ENCODE measurements at places on chromosomes 5 and 9.

DNA sequence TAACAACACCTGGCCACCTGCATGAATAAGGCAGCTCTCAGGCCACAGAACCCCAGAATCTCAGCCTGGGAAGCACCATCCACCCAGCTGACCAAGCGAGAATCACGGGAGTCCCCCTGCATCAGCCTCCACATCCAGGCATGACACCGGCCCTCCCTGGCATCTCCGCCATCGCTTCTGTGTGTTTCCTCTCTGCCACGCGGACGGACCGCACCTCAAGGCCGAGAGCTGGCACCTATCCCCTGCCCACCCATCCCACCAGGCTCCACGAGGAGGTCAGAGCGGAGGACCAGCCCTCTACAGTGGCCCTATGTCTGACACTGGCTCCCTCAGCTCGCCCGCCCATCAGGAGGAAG lies 134.7 kb downstream of the COL23A1 start:
- DNase-seq, result no peak

- DNase-seq, result no peak
Observed at GRCh38 chr9:108691614-108692013, 164.2 kb downstream of the ACTL7B start.

DNA sequence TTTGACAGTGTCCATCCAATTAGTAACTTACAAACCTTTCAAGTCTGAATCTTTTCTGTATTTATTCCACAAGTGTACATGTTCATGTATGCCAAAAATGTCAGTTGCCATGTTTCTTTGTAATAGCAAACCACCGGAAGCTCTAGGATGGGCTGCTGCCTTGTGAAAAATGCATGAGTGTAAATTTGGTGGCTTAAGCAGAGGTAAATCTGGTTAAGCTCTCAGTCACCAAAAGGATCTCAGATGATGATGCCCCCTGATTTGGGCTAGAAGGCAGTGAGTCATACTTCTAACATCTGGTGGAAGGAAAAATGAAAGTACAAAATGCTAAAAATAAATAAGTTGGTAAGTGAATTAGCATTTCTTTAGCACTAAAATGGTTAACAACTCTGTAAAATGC lies 567.5 kb downstream of the ELAVL2 start:
- no peak for DNase-seq

DNA sequence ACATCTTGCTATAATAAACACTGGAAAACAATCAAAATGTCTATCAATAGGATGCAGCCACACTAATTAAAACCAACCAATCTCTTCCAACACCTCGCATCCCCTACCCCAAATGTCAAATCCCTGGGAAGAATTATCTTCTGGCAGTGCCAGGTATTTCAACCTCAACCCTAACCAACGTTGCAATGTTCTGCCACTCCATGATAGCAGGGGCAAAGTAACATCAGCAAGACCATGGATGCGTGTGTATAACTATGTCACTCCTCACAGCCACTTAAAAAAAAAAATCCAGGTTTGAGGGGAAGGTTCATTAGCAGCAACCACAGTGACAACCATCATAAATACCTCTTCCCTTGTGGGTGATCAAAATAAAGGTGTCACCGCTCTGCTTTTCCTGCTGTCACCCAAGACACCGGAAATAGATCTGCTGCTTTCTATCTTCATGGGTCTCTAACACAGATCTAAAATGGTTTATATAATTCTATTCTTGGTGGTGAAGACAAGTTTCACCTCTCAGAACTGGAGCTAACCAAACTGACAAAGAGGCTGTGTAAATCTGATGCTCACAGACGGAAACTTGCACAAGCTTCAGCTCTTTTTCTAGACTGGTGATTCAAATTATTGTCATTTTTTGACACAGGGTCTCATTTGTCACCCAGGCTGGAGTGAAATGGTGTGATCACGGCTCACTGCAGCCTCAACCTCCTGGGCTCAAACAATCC lies 9.9 kb downstream of the HSPA9 start:
- no peak for DNase-seq

Data from GM04504 (cell line).